ENCODE measurements at places on chromosomes 4 and X.
A peak's percentile ranks its signal among the peaks of the same experiment; 100 is the strongest.

DNA sequence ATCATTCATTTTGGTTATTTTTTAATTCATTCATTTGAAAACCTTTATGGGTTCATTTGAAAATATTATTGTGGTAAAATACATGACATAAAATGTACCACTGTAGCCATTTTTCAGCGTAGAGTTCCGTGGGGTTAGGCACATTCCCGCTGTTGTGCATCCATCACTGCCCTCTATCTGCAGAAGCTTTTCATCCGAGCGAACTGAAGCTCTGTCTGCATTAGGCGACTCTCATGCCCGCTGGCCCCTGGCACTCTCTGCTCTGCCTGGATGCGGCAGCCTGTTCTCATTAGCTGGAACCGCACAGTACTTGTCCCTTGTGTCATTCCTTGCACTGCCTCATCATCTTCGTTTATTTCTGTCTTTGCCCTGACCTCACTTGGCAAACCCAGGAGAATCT lies 17.5 kb downstream of the CFAP99 start:
- DNase-seq = no peak

- DNase-seq = no peak
These were observed 71.3 kb downstream of the PPEF2 start for GRCh38 chr4:75830906-75831305.

DNA sequence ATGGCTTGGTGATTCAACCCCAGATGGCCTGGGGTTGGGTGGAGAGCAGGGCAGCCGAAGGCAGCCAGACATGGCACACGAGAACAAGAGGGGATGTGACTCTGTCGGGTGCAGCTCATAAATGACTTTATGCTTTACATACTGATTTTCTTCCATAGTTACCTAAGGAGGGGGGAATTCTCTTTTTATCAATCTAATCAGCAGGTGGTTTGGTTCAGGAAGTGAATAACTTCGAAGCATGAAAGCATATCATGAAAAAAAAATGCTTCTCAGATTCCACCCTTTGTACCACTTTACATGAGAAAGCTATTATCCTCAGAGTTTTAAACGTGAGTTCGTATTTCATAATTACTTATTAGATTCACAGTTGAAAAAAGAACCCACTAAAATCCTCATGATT lies 908.9 kb upstream of the LCORL start:
- DNase-seq = no peak

- no peak for DNase-seq
These were observed 199.5 kb upstream of the ZCCHC13 start for GRCh38 chrX:74104356-74105015.

DNA sequence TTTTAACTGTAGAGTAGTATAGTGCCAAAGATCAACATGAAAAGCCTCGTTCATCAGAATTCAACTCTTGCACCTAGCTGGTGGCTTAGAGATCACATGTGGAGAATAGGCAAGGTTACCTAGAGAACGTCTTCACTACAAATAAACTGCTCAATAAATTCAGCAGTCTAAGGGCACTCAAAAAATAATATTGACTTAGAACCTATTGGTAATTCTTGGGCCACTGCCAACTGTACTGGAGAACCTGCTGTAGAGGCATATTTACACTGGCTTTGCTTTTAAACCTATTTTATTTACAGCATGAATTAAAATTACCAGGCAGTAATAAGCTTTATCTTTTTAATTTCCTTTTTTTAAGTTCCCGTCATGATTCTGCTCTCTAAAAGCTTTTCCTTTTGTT lies 343.7 kb downstream of the PDHA2 start:
- no peak for DNase-seq

DNA sequence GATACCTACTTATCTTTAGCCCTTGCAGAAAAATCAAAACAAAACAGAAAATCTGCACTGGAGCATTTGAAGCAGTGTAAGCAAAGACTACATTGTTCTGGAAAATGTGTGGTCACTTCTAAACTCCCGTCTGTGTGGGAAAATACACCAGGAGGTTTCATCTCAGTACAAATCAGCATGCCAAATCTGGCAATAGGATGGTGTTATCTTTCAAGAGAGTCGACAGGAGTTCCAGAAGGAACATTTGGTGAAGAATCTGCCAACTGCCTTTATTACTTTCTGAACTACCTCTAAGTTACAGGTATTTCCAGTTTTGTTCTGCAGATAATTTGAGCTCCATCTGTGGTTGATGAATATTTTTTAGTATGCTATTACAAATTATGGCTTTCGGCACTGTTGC lies 1348.0 kb downstream of the RAPGEF2 start:
- DNase-seq = no peak

DNA sequence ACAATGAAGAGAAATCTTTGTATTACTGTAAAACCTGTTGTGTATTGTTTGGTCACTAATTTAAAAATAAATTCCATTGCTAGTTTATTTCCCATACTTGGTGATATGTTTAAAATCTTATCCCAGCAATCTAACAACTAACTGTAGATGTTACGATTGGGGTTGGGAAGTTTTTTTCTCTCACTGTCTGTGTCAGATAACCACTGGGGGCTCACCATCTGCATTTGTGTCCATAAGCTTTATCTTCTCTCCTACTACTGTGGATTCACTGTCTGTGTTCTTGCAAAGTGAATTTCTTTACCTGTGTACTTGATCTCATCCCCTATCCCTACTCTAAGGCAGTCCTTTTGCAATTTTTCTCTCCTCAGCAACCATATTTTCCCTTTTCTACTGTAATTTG lies 81.3 kb downstream of the STIM2 start:
- DNase-seq = no peak

GRCh38 chr4:31390849-31391248 lies 670.7 kb downstream of the PCDH7 start:
- DNase-seq = no peak

GRCh38 chr4:4488405-4489404 lies 53.1 kb downstream of the STX18 start:
- peak; percentile 74 for DNase-seq

GRCh38 chr4:67512501-67512900 lies 32.8 kb downstream of the CENPC start:
- DNase-seq = no peak

GRCh38 chr4:145735347-145735675 lies 55.4 kb downstream of the C4orf51 start:
- no peak for DNase-seq

- DNase-seq = no peak
These were observed 455.7 kb downstream of the BCOR start for GRCh38 chrX:39642071-39642470.

- no peak for DNase-seq
These were observed 4.6 kb downstream of the SHROOM2 start for GRCh38 chrX:9790866-9791265.

DNA sequence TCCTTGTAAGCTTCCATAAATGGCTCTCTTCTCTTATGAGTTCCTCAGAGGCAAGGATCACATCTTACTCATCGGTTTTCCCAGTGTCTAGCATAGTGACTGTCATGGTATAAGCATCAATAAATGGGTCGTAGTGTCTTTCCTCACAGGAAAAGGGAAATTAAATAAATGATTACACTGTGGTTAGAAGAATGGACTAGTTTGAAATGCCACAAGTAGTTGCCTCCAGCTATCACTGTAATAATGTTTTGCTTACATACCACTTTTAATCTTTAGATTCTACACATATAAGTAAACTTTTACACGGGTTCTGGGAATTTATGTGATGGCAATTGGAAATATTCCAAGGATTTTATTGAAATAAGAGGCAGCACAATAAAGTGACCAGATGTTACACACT lies 152.8 kb upstream of the CXorf51A start:
- DNase-seq = no peak

DNA sequence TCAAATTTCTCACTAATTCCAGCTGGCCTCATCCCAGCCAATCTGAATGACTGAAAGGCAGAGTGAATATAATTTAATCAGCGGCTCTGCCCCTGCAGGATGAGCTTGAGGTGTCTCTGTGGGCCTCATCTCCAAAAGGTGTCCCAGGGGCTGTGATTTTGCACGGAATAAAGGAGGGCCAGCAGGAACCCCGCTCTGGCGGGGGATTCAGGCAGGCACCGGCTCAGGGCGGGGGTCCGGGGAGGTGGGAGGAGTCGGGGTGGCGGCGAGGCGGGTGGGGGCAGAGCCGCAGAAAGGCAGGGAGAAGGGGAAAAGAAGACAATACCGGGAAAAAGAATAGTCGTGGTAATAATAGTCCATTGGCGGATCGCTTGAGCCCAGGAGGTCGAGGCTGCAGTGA lies 16.0 kb upstream of the ERCC6L start:
- no peak for DNase-seq

DNA sequence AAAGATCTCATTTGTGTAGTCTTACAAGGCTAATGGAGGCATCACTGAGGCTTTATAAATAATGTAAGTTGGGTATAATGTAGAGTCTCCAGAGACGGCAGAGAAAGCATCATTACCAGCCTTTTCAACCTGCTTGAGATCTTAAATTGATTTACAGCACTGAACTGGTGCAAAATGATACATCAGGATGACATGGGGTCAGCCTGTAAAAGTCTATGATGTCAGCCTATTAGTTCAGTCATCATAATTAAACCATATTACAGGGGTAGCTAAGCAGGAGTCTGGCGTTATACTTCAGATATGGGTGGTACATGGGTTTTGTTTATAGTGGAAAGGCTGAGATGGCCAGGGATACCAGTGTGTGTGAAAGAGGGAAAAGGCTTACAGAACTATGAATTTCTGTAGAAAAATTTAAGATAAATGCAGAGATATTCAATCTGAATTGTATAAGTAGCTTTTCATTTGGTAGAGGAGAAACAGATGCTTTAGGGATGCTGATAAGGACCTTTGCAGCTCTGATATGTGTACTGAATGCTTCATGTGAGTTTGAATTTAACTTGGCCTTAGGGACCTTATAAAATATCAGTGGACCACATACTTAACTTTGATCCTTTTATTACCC lies 2.7 kb downstream of the SMAD1 start:
- no peak for DNase-seq

- no peak for DNase-seq
These were observed 1301.8 kb upstream of the DIAPH2 start for GRCh38 chrX:95382799-95383198.

DNA sequence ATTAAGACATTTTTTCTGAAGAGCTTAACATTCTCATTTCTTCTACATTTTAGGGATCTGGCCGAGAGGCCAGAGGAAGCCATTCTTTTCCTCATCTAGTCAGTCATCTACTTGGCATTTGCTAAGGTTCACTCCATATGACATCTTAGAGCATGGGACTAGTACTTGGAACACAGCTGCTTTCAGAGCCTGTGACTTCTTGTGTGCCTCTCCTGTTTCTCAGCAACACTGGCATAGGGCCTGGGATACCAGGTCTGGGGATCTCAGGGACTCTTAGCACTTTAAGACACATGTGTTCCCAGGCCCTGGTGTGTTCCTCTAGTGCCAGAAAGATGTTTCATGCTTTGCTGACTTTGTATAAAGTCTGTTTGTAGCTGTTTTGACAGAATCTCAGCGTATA lies 7.3 kb downstream of the PLP1 start:
- DNase-seq = no peak

- no peak for DNase-seq
These were observed 9.1 kb downstream of the RPGR start for GRCh38 chrX:38318196-38318595.

DNA sequence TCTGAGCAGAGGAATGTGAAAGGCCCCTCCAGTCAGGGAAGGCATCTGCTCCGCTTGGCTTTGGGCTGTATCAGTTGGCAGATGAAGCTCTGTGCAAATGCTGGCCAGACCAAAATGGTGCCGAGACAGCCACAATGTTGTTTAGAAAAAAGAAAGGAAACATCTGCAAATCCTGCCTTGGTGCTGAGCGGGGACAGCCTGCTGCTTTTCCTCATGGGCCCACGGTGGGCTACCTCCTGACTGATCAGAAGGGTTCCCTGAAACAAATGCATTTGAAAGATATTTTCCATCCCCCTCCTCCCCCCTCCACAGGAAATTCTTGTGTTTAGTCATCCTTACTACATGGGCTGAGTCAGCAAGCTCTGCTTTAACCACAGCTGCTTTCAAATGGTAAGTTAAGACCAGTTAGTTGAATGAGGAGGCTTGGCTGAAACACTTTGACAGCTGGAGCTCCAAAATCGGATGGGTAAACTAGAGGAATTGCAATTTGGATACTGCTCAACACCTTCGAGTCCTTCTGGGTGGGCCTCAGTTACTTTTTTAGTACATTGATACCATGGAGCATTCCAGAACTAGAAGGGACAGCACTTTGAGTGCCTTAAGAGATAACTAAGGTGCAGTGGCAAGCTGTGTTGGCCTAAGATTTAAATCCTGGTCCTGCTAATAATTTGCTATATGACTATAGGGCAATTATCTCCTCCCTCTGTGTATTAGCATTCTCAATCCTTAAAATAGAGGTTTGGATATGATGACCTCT lies 36.0 kb downstream of the PLAC1 start:
- DNase-seq = peak; percentile 25

DNA sequence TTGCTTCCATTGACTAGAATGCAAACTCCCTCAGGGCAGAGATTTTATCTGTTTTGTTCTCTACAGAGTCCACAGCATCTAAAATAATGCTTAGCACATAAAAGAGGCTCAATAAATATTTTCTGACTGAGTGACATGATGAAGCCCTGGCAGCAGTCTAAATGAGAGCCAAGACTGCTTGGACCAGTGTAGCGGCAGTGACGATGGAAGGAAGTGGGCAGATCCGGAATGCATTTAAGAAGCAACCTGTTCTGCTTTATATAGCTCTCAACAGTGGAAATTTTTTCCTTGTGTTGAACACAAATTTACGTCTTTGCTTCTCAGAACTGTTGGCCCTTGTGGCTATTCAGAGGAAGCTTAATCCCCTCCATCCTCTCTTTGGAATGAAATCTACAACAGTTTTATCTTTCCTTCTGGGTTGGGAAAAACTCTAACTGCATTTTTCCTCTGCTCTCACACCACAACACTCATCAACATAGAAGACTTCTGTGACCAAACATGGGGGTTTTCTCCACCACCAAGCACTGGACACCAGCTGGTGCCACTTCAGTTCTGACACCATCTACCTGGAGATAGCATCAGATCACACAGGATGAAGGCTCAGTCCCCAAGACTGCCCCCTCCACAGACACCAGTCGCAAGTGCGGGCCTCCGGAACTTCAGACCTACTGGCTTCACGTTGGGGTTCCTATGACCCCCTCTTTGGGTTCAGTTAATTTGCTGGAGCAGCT lies 7.0 kb upstream of the BEND4 start:
- DNase-seq = no peak

DNA sequence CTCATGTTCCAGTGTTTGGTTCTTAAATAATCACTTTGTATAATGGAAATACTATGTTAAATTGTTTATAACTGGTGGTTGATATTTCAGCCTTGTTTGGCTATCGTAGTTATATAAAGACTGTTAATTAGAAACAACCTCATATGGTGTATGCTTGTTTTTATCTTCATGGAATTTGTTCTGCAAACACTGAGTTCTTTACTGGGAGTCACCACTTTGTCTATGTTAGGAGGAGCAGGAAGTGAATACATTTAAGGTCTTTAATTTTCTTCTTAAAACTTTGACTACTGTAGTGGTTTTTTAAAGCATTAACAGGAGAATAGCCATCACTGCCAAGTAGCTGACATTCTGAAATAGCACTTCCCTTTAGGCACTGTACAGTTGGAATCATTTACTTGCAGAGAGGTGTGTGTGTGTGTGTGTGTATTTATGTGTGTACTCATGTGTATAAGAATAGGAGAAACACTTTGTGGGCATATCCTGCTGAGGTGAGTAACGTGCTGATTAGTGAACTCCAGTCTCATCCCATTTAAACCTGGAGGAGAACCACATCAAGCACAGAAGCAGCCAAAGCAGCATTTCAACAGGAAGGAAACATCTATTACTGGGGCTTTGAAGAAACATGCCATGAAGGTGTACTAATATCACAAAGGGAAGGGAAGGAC lies 37.8 kb downstream of the TET2 start:
- DNase-seq = peak; percentile 3

GRCh38 chr4:173264684-173265185 lies 69.4 kb downstream of the HMGB2 start:
- DNase-seq = peak; percentile 96

GRCh38 chrX:9273744-9274143 lies 191.1 kb upstream of the TBL1X start:
- no peak for DNase-seq
